ENCODE measurements at places on chromosomes 3 and 15.

- no peak for DNase-seq
These were observed 49.3 kb upstream of the KCNAB1 start for GRCh38 chr3:156071031-156071430.

GRCh38 chr3:365268-365667 is 168.7 kb downstream of the CHL1 start:
- DNase-seq, result no peak

DNA sequence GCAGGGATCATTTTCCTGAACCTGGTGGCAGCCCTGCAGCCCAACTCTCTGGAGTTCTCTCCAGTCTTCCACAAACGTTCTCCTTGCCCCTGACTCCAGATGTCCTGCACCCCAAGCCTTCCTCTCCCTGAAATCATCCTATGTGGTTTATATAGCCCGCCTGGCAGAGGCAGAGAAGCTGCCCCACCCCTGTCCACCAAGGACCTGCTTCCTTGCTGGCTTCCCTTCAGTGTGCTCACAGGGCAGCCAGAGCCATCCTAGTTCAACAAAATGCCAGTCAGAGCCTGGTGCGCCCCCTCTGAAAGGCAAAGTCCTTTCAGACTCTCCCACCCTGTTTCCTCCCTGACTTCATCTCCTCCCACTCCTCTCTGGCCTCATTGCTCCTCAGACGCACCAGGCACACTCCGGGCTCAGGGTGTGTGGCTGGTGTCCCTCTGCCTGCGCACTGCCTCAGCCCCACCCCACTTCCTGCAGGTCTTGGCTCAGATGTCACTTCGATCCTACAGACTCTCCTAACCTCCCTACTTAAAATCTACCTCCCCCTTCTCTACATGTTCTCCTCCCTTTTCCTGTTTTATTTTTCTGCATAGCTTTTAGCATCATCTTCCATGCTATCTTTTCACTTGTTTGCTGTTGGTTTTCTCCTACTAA is 5.9 kb downstream of the KBTBD13 start:
- DNase-seq, result no peak

GRCh38 chr15:85525755-85526154 is 145.4 kb downstream of the AKAP13 start:
- DNase-seq, result no peak

DNA sequence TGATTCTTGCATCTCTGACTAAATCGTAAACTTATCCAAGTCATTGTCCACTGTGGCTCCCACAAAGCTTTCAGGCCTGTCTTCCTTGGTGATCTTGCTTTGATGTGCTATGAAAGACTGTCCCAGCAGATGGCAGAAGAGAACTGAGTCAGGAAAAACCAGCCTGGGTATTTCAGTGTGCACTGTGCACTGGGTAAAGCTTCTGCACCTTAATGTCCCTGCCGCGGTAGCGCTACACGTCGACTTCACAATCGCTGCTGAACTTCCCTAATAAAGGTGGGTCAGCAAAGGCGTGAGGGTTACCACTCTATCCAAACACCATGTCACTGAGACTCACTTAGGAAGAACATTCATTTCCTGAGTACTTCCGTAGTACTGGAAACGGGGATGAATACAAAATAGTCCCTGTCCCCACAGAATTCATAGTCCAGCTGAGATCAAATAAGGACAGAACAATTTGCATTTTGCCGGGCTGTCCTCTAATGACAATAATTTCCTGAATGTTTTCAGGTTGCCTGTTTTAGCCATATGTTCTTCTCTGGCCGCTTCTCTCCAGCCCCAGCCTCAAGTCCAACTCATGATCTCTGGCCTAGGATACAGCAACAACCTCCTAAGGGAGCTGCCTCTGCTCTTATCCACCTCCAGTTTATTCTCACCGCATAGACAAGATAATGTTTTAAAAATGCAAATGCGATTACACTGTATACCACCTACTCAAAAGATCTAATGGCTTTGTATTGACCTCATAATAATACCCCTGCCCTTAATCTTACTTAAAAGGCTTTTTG is 83.6 kb upstream of the AKAP13 start:
- peak; percentile 8 for DNase-seq

All from stimulated activated CD4-positive, alpha-beta T cell treated with anti-CD3 and anti-CD28 coated beads, Interleukin-15, amount 100 ng/mL, for 1 hour (primary cell).